A172 (cell line): ENCODE measurements at places on chromosomes 11 and 22.

- DNase-seq: no peak
These were observed 27.8 kb downstream of the P4HA3 start for GRCh38 chr11:74283580-74284180.

DNA sequence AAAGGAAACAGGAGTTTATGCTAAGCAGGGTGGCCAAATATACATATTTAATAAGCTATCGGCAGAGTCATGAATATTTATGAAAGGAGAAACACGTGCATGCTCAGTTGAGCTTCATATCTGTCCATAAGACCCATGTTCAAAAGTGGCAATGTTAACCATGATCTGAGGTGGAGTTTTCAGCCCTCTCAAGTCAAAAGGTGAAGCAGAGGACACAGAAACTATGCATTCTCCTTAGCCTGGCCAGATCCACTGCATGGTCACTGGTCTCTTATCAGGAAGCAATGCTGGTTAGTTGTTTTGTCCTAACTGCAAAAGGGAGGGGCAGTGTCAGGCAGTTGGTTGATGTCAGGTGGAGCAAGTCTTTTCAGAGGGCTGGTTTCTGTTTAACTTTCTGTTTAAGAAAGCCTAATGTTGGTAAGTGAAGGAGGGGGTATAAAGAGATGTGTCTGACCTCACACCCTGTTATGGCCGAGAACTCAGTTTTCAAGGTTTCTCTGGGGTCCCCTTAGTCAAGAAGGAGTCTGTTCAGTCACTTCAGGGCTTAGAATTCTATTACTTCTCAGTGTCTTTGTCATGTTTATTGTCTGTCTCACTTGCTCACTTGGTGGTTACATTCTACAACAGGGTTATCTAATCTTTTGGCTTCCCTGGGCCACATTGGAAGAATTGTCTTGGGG is 5.5 kb upstream of the SELENOH start:
- DNase-seq: no peak

GRCh38 chr11:120381401-120381800 is 45.2 kb downstream of the ARHGEF12 start:
- no peak for DNase-seq

GRCh38 chr11:110128161-110128560 is 35.0 kb downstream of the ZC3H12C start:
- no peak for DNase-seq

DNA sequence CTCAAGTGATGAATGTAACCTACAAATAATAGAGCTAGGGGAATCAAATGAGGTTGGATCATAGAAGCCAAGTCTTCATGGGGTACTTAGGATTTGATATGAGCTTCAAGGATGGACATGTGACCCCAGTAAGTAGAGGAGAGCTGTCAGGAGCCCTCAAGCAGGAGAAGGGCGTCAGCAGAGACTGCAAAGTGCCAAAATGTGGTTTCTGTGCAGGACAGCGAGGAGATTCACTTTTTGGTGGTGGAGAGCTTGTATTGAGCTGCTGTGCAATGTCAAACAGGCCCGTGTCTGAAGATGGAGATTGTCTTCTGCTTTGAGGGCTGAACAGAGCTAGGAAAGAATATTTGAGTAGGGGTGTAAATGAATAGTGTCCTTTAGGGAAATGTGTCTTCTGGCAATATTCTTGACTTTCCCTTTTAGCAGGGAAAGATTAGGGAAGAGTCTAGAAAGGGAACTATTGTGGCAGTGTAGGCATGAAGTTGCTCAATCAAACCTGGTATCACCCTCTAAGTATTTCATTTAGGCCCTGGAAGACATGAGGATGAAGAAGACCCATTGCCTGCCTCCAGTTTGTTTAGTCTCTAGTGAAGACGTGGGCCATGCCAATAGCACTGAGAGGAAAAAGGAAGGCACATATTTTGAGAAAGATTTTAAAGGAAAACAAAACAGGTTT is 31.2 kb upstream of the SORL1-AS1 start:
- DNase-seq: no peak

- no peak for DNase-seq
These were observed 1127.5 kb downstream of the BRD1 start for GRCh38 chr22:48700180-48700565.

GRCh38 chr11:117998664-117999353 is 12.6 kb downstream of the IL10RA start:
- no peak for DNase-seq

GRCh38 chr22:19667872-19668740 is 46.2 kb upstream of the SEPTIN5 start:
- no peak for DNase-seq

- DNase-seq: no peak
These were observed 11.0 kb downstream of the HTR3A start for GRCh38 chr11:113985906-113986305.
